Pericardium fibroblast (primary cell): ENCODE measurements at places on chromosomes 7 and 10. TPM values are rescaled to one million over a fixed set of nuclear protein-coding genes. Genes with fewer than 3 reads are reported as not detected.

Gene ZPBP
- total RNA-seq = not detected in 2 replicates

Gene MYO1G
- total RNA-seq = not detected in 2 replicates

Gene GJD4
- not detected in 2 replicates for total RNA-seq

Gene SPAG6
- not detected in 2 replicates for total RNA-seq

Gene CLEC5A
- total RNA-seq = not detected in 2 replicates

Gene SUN3
- total RNA-seq = not detected in 2 replicates

Gene CDHR3
- total RNA-seq = 2.0 and 3.9 TPM in 2 replicates

Gene ASIC3
- 0.17 and 0.47 TPM in 2 replicates for total RNA-seq

Gene SPDYE9
- total RNA-seq = not detected in 2 replicates

Gene EXOC4
- 41.7 and 42.7 TPM in 2 replicates for total RNA-seq

Gene SUGCT
- total RNA-seq = 7.0 and 11.1 TPM in 2 replicates

Gene SCRN1
- 80.6 and 92.5 TPM in 2 replicates for total RNA-seq

Gene HOXA7
- 0.26 and 0.58 TPM in 2 replicates for total RNA-seq

Gene PTF1A
- not detected in 2 replicates for total RNA-seq

Gene ASB10
- total RNA-seq = not detected in 2 replicates

Gene HPSE2
- total RNA-seq = 0.47 TPM in 1 of 2 replicates, not detected in the other

Gene MOGAT3
- not detected in 2 replicates for total RNA-seq

Gene CYP3A4
- not detected in 2 replicates for total RNA-seq

Gene SLC26A5
- total RNA-seq = not detected in 2 replicates

Gene GPER1
- 3.4 and 8.3 TPM in 2 replicates for total RNA-seq

Gene UPF2
- total RNA-seq = 6.8 and 9.4 TPM in 2 replicates

Gene GRK5
- 19.2 and 34.2 TPM in 2 replicates for total RNA-seq

Gene MBL2
- not detected in 2 replicates for total RNA-seq

Gene PRR15
- total RNA-seq = 35.2 and 112 TPM in 2 replicates

Gene NUDT13
- total RNA-seq = 3.0 and 11.0 TPM in 2 replicates

Gene WNT16
- total RNA-seq = 0.09 TPM in 1 of 2 replicates, not detected in the other

Gene MUC12
- 0.35 TPM in 1 of 2 replicates, not detected in the other for total RNA-seq

Gene SPAM1
- total RNA-seq = not detected in 2 replicates

Gene GNAI1
- 24.9 and 44.3 TPM in 2 replicates for total RNA-seq

Gene ADAM8
- total RNA-seq = 0.09 and 0.70 TPM in 2 replicates

Gene CPXM2
- not detected in 2 replicates for total RNA-seq

Gene FRMD4A
- 6.8 and 17.1 TPM in 2 replicates for total RNA-seq

Gene METTL27
- total RNA-seq = 1.6 and 7.0 TPM in 2 replicates

Gene AKR1C4
- not detected in 2 replicates for total RNA-seq

Gene NCOA4
- total RNA-seq = 101 and 109 TPM in 2 replicates

Gene NKX2-3
- total RNA-seq = 2.1 TPM in 1 of 2 replicates, not detected in the other
